ENCODE measurements at places on chromosomes 16 and 17.

DNA sequence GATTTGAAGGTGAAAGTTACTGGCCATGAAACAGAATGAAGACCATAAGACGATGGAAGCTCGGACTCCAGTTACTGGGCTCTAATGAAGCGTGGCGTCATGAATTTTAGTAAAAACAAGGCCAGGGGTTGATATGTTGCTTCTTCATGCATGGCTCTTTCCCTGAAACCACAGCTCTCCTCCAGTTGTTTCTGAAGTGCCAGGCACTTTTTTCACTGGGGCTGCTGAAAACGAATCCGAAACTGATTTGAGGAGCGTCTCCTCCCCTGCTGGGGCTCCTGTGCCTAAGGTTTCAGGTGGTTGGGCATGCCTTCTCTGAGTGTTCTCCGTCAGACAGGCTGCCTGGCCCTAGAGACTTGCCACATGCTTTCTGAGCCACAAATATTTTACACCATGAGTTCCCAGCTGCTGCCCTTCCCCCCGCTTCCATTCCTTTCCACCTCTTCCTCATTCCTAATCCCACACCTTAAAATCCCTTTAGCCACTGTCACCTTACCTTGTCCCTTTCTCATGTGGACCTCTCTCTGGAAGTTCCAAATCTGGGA, 3.7 kb upstream of the MYL4 start:
- no peak for DNase-seq

DNA sequence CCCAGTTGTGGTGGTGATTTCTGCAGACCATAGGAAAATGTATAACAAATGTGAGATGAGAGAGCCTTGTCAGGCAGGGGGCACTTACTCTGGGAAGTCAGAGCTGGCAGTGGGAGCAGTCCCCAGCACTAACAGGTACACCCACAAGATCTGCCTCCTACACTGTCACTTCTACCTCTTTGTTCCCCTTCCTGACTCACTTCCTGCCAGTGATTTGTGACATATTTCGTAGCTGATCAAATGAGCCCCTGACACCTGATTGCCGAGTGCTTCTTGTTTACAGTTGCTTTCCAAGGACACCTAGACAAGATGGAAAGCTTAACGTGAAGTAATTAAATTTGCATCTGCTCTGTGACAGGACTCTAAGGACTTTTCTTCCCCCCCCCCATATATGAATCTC, 40.5 kb downstream of the FTO start:
- DNase-seq = no peak

- no peak for DNase-seq
Measured at GRCh38 chr17:37466471-37466870, 23.2 kb upstream of the DUSP14 start.

DNA sequence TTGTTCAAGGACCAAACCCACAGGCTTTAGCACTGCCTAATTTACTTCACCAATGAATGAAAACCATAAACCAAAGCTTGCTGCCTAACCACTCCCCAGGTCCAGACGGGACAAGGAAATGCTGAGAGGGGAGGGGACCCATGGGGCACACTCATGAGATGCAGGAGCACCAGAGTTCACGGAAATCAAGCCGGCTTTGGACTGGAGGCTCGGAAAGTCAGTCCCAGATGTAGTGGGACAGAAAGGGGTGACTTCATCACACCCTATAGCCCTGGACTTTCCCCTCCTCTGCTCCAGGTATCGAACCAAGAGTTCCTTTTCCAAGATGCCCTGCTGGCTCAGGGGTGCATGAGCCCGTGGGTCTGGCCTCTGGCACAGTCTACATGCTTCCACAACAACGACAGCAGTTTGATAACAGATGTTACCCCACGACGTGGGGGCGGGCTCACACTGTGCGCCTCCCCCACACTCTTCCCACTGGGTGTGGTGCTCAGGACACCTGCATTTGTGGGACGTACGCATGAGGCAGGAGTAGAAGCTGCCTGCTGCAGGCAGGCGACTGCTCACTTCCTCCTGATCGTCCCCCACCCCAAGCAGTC, 63.2 kb downstream of the AMFR start:
- no peak for DNase-seq

DNA sequence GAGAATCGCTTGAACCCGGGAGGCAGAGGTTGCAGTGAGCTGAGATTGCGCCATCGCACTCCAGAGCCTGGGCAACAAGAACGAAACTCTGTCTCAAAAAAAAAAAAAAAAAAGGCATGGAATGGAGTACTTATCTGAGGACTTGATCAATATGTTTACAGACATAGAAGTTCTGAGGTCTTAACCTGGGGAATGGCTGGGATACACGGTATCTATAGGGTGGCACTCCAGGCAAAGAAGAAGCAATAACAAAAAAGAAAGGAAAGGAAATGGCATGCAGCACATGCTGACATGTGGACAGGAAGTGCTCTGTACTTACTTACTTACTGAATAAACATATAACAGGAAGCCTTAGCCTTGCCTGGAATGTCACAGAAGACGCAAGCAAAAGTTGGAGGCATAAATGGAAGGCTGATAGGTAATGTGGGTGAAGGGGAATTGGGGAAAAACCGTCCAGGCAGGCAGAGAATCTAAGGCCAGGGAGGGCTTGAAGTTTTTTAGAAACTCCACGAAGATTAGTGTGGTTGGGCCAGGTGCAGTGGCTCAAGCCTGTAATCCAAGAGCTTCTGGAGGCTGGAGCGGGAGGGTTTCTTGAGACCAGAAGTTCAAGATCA, 10.1 kb upstream of the SPOP start:
- DNase-seq = no peak

GRCh38 chr17:67476787-67477335, 99.8 kb downstream of the PITPNC1 start:
- no peak for DNase-seq

- no peak for DNase-seq
Measured at GRCh38 chr16:53115773-53116172, 61.0 kb downstream of the CHD9 start.

GRCh38 chr16:30063893-30064728, 1.4 kb upstream of the ALDOA start:
- DNase-seq = peak; percentile 70

- DNase-seq = peak; percentile 57
Measured at GRCh38 chr17:50816771-50817751, 18.3 kb upstream of the WFIKKN2 start.

GRCh38 chr16:23181506-23181905, 1.0 kb upstream of the SCNN1G start:
- DNase-seq = no peak

DNA sequence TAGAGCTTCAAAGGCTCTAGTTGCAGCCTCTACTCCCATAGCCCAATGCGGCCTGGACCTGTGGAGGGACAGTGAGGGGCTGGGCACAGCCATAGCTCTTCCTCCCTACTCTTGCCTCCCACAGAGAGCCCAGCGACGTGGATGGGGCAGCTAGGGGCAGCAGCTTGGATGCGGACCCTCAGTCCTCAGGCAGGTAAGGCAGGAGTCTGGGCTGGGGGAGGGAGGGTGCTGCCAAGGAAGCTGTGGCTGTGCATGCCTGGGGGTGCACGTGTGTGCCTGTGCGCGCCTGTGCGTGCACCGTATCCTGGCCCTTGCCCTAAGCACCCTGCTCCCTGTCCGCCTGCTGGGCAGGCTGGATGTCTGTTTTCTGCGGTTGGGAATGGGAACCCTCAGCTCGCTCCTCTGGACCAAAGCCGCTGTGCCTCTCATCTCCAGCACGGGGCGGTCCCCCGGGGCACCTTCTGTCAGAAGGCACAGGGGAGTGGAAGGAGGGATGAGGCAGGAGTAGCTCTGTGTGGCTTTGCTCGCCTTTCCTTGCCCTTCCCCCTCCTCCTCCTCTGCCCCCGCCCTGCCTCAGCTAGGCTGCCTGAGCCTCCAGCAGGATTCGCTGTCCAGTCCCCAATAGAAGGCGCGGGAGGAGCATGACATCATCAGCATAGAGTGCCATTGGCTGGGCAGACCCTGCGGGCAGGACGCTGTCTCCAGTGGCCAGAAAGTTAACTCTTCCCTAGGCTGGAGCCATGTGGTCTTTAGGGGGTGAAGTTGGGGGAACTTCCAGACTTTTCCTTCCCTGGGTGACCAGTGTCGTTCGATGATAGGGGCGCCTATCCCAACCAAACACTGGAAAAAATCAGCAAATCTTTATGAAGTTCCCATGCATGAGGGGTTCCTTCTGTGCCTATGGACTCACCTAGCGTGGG, 797 bp downstream of the PRCD start:
- DNase-seq = peak; percentile 54

GRCh38 chr17:76049836-76050537, 22.3 kb downstream of the SRP68 start:
- no peak for DNase-seq

DNA sequence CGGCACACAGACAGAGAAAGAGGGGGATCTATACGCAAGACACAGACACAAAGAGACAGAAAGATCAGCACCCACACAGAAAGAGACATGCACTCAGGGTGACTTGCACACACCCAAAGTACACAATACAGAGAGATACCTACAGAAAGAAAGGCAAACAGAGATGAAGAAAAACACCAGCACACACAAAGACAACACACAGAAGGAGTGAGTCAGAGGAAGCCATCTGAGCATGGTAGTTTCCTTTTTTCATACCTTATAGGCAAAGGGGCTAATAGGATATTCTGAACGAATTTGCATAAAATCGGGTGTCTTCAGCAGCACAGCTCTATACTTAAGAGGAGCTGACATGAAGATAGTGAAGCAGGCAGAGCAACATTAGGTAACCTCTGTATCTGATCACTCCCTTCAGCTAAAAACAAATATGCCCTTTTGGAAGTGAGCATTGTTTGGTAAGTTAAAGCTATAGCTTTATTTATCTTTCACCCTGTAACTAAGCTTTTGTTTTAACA, 198.6 kb downstream of the AATF start:
- peak; percentile 19 for DNase-seq

DNA sequence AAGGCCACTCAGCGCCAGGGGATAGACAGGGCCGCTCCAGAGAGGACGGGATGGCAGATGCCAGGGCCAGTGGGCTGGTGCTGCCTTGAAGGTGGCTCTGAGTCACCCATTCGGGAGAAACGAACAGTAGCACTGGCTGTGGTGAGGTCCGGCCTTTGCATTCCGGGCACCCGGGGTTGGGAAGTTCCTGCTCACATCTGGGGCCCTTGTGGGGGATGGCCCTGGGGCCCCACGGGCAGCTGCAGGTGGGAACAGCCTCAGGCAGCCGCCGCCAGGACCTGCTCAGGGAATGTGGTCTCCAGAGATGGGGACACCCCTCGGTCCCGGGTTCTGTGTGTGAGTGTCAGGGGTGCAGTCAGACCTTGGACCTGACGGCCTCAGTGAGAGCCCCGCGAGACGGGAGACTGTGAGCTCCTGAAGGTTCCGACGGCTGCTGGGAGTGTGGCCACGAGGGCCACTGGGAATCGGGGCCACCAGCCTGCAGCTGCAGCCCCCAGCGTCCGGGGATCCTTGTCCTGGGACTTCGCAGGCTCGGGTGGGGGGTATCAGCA, 1.4 kb downstream of the CBFA2T3 start:
- no peak for DNase-seq

- DNase-seq = peak; percentile 29
Measured at GRCh38 chr17:58330997-58331814, 2.6 kb upstream of the TSPOAP1 start.

GRCh38 chr17:74449773-74450172, 16.7 kb upstream of the CD300A start:
- no peak for DNase-seq

GRCh38 chr17:68384471-68384870, 72.8 kb downstream of the WIPI1 start:
- no peak for DNase-seq

GRCh38 chr17:68539548-68540467, 27.6 kb downstream of the PRKAR1A start:
- DNase-seq = no peak

DNA sequence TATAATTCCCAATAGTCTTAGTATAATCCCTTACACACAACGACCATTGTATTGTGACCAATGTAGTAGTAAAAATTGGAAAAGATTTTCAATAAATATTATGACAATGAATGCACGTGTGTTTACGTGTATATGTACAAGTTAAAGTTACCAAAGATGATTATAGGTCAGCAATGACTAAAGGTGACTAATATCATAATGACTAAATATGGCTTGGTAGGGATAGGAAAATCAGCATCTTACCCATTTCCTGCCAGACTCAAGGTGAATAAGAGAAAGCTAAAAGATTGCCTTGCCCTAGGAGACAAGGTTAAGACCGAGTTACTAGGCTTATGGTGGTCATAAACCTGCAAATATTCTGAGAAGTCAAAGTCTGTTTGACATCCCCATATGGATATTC, 34.4 kb downstream of the CPD start:
- DNase-seq = no peak

DNA sequence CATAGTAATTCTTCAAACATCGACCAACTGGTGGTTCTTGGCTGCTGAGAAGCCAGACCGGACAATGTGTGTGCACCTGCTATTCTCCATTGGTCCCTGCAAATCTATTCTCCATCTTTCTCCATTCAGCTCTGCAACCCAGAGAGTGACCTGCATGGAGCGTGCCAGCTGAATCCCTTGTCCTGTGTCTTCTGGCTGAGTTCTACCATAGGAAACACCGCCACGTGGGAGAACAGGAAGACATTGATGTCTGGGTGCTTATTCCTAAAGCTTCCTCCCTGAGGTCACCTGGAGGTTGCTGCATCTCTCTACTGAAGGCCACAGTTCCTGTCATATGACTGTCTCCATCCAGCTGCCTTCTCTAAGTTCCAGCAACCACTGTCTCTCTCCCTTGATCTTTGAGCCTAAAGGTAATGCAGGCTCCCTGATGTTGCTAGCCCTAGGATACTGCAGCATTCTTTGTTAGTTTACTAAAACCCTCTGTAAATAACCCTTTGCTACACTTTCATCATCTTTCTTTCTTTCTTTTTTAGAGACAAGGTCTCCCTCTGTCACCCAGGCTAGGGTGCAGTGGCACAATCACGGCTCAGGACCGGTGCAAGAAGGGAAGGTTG, 10.6 kb upstream of the SMG1 start:
- DNase-seq = no peak

- no peak for DNase-seq
Measured at GRCh38 chr16:81611721-81612120, 167.1 kb downstream of the CMIP start.

- DNase-seq = no peak
Measured at GRCh38 chr17:80790021-80790765, 201.4 kb upstream of the CHMP6 start.

- DNase-seq = no peak
Measured at GRCh38 chr17:1908699-1909309, 79.0 kb downstream of the RPA1 start.

DNA sequence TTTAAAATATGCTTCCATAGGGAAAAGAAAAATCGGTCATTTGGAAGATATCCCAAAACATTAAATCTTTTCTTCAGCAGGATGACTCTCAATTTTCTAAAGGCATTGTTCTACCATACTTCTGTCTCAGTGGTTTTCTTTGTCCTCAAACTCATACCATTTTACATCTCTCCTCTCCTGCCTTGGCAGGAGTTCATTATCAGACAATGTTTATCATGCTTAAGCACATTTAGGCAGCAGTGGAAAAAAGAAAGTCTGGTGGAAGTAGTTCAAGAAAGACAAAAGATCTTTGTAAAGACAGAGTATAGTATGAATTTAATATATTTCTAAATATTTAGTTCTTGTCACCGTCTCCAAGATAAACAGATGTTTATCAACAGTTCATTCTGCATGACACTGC, 68.2 kb downstream of the CDK12 start:
- DNase-seq = no peak

Data from GM12892 (cell line).